ENCODE measurements at places on chromosomes 2 and 18.
A peak's percentile ranks its signal among the peaks of the same experiment; 100 is the strongest.

- no peak for DNase-seq
Observed at GRCh38 chr2:118097657-118098056, 9.4 kb downstream of the INSIG2 start.

GRCh38 chr2:224086226-224086914 lies 47.3 kb upstream of the SERPINE2 start:
- DNase-seq: peak; percentile 96

GRCh38 chr18:48715711-48716361 lies 177.0 kb downstream of the CTIF start:
- no peak for DNase-seq

GRCh38 chr2:138707392-138708074 lies 72.7 kb downstream of the NXPH2 start:
- peak; percentile 7 for DNase-seq

DNA sequence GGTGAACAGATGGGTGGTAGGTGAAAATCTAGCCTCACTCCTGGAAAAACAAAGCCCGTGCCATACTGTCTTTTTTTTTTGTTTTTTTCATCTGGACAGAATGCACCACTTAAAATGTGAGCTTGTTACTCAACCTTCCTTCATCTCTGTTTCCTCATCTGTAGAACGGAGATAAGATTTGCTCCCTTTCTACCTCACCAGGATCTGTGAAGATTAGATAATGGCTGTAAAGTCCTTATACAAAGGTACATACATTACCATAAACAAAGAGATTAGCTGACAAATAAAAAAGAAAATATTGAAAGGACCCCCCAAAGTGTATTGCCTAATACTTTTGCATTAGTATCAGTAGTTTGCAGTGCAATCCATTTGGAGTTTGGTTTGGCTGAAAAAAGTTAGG lies 75.4 kb upstream of the ZEB2 start:
- no peak for DNase-seq

- DNase-seq: no peak
Observed at GRCh38 chr2:113795405-113795920, 39.0 kb upstream of the SLC35F5 start.

DNA sequence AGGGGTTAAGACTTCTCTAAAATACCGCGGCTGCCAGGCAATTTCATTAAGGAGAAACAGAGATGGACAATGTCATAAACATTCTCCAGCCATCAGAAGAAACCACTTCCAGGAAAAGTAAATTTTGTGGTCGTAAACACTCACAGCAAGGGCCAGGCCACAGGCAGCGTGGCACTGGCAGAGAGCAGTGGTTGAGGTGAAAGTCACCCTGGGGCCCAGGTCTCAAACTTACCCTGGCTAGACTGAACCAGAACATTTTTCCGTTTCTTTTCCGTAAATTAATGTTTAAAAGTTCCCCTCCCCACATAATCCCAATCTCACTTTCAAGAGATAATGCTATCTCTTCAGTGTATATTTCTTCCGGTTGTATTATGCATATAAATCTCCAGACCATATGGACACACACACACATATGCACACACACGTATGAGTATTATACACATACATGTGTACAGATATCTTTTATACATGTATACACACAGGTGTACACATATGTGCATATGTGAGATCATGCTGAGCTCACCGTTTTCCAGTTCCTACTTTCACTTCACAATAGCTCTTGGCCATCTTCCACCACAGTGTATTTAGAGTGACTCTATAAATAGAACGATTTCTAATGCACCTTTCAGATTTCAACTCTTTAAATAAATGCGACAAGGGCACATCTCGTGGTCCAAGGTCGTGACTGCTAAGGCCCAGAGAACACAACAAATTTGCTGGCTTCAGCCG lies 90.1 kb downstream of the MALT1 start:
- no peak for DNase-seq

Data from AG09309 (cell line).